ENCODE measurements at places on chromosomes 4 and X. TPM values are rescaled to one million over a fixed set of nuclear protein-coding genes. Genes with fewer than 3 reads are reported as not detected.

HS6ST2 gene
- 0.70 TPM for total RNA-seq

TEC gene
- 3.1 TPM for total RNA-seq

CPLX1 gene
- total RNA-seq: 2.7 TPM

GAGE2A gene
- not detected for total RNA-seq

TMPRSS11D gene
- not detected for total RNA-seq

EFNB1 gene
- total RNA-seq: 80.0 TPM

SPATA18 gene
- total RNA-seq: 11.0 TPM

IRS4 gene
- total RNA-seq: not detected

FRG2 gene
- not detected for total RNA-seq

VEGFD gene
- 1.1 TPM for total RNA-seq

PRKG2 gene
- 12.3 TPM for total RNA-seq

TKTL2 gene
- not detected for total RNA-seq
